ENCODE measurements at places on chromosomes 7 and 10.

DNA sequence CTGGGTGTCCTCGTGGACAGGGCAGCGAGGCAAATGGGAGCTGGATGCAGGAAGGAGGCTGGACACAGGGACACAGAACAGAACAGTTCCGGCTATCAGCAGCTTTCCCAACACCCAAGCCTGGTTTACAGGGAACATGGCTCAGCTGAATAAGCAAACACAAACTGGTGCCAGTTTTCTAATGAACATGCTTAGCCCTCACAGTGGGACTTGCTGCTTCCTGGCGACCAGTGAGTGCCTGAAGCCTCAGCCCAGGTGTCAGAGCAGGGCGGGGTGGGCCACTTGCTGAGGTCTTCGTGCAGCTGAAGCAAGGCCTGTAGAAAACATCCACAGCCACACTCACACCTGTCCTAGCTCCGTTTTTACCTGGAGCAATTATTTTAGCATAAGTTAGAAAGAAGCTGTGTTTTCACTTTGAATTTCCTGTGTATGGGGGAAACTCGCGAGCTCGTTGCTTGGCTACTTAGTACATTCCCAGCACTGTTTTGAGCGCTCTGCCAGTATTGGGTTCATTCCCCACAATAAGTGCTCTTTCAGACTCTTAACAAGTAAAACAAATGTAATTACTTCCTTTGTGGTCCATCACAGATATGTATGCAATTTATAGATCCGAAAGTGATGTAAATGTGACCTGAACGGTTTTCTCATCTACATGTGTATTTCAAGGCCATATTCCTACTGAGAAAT, 261.2 kb upstream of the SHH start:
- DNase-seq = no peak

DNA sequence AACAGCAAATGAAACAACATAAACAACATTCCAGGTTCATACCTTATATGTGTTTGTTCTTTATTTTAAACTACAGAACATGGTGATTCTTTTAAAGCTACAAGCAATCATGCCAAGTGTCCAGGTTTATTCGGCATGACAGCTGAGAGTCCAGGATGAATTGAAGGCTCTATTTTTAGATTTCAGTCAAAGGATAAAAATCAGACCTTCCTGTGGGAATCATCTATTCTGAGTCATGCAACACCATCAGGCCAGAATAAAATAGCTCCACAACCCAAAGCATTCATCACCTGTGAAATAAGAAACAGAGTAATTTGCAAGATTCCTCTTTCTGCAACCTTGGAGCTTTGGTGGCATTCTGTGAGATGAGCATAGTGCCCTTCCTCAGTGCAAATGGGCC, 292.4 kb upstream of the MYO3A start:
- no peak for DNase-seq

GRCh38 chr10:60291344-60291930, 98.2 kb downstream of the ANK3 start:
- no peak for DNase-seq

DNA sequence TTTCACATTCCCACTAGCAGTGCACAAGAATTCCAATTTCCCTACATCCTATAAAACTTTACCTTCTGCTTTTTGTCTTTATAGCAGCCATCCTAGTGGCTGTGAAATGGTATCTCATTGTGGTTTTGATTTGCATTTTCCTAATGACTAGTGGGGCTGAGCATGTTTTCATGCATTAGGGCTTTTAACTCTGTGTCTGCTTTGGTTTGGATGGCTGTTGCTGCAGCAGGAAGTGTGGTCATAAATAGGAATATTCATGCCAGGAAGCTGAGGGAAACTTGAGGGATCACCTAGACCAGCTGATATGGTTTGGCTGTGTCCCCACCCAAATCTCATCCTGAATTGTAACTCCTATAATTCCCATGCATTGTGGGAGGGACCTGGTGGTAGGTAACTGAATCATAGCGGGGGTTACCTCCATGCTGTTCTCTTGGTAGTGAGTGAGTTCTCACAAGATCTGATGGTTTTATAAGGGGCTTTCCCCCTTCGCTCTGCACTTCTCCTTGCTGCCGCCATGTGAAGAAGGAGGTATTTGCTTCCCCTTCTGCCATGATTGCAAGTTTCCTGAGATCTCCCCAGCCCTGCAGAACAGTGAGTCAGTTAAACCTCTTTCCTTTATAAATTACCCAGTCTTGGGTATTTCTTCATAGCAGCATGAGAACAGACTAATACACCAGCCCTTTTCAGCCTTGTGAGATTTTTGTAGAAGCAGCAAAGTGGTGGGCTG, 181.8 kb upstream of the PITRM1 start:
- DNase-seq = no peak

DNA sequence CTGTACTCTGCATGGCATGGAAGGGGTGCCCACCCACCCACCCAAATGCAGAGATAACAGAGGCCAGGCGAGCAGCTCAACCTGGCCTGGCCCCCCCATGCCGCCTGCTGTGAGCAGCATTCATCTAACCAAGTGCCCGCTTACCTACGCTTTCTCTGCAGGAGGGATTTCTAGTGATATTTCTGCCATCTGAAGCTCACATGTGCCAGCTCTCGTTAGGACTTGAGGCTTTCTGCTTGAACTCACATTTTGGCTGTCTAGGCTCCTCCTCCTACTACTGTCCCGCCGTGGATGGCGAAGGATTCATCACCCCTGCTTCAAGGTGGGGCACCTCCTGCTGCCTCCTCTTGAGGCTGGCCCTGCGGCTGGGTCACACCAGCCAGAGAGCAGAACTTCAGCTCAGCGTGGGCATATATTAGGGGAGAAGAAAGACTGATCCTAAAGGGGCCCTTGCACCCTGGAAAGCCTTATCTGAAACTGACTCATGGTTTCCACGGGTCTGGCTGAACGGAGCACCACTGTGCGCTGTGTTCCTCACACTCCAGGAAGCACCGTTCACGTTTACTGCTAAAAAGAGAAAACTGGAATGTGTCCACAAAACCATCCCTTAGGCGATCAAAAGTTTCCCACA, 45.5 kb downstream of the CTBP2 start:
- DNase-seq = no peak

- no peak for DNase-seq
Observed at GRCh38 chr7:158235862-158236261, 351.8 kb downstream of the PTPRN2 start.
